Right lung (tissue), 10 donors: ENCODE measurements at places on chromosomes 12 and 14. TPM values are rescaled to one million over a fixed set of nuclear protein-coding genes. Genes with fewer than 3 reads are reported as not detected.

CMKLR1 gene
- polyA plus RNA-seq = 13.5 TPM

REC8 gene
- 42.0 TPM for polyA plus RNA-seq

PRKAB1 gene
- 67.8 TPM for polyA plus RNA-seq

FRS2 gene
- 44.6 TPM for polyA plus RNA-seq

NGB gene
- polyA plus RNA-seq = not detected

RIMBP2 gene
- polyA plus RNA-seq = 15.5 TPM

TRIM9 gene
- polyA plus RNA-seq = 0.73 TPM

TAS2R42 gene
- polyA plus RNA-seq = not detected

ASIC1 gene
- 7.2 TPM for polyA plus RNA-seq

DNA sequence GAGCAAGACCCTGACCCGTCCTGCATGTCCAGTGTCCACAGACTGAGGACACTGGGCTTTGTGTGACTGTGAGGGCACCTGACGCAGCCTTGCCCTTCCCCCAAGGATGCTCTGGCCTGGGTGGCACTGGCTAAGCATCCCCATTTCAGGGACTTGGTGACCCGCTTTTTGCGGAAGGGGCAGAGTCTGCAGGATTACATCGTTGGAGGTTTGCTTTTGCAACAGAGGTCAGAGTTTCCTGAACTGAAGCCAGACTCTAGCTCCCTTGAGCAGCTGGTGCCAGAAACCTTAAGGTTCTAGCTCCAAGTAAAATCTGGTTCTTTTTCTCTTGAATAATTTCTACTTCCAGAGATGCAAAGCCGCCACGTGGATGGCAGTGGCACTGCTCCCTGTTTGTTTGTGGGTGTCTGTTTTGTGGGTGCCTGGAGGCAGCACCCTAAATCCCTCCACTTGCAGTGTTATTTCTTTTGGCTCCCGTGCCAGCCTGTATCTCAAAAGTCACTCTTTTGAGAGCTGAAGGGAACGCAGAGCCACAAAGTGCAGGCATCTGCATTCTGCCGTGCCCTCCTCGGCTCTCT lies 184.7 kb downstream of the TSPAN9 start:
- DNase-seq = peak; percentile 44

DNA sequence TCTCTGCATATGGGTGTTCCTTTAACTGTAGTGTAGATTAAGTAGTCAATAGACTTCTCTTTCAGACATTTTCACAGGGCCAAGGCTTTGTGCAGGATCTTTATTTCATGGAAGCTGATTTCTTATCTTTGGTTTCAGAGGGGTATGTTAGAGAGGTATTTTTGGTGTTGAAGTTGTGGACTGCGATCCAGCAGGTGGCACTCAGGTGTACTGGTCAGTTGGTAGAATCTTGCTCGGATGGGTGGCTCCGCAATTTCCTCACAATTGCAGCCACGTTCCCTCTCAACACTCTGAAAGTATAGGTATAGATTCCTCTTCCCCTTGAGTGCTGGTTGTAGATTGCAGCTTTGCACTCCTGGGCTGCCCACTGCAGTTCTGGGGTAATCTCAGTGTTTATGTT lies 44.3 kb downstream of the OSBPL8 start:
- no peak for DNase-seq

DNA sequence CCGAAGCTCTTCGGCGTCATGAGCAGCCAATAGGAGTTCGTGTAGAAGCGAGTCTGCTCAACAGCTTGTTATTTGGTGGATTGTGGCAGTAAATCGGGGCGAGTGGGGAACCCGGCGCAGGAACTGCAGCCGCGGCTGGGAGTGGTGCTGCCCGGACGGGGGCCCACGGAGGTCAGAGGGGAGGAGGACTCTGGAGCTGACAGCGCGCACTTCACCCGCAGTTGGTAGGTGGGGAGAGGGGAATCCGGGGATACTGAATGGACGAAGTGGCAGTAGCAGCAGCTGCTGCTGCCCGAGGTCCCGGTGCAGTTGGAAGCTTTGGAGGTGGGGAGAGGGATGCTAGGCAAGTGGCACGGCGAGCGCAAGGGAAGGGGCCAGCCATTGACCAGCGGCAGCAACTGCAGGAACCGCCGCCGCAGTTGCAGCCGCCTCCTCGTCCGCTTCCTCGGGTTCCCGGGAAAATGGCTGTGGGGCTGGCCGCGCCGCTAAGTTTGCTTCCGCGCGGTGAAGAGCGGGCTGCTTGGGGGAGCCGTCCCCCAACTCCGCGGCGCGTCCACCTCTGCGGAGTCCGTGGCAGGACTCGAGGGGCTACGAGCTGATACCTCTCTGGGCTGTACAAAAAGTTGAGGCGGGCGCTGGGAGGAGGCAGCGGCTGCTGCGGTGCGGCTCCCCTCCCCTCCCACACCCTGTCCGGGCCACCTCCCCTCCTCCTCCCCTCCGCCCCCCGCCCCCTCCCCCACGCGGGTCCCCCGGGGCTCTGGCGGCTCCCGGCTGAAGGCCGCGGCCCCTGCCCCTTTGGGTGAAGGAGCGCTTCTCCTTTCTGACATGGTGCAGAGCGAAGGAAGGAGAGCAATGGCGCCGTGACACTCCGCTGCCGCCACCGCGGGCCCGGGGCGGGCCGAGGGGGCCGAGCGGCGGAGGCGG lies at the start of gene ARID4A:
Gene ARID4A (plus strand): TSS at position 79 of the 924 bp plus-strand sequence. CDS start 1,300 bp downstream, outside the sequence.
- peak; percentile 59 for DNase-seq

DNA sequence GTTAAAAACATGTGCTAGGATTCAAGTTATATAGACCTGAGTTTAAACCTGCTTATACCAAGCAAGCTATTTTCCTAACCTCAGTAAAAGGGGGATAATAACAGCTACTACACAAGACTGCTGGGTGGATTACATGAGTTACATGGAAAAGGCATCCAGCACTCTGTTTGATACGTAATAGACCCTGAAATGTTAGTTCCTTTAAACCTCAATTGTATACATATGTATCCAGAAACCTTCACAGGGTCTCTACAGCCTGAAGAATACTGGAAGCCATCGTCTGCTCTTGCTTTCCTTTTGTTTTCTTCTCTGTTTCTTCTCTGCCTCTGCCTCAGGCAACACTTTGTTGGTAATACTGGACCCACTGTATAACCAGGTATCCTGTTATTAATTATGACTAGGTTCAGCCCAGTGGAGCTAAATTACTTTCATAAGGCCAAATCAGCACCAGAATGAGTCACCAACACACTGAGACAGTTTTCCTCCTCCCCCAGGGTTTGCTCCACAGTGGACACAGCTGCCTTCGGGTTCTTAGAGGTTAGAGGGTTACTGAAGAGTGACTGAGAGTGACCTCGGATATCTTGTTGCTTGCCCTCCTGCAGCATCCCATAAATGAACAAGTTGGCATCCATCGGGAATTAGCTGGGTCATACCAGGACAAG lies 127.1 kb downstream of the CAPZA3 start:
- DNase-seq = no peak

DNA sequence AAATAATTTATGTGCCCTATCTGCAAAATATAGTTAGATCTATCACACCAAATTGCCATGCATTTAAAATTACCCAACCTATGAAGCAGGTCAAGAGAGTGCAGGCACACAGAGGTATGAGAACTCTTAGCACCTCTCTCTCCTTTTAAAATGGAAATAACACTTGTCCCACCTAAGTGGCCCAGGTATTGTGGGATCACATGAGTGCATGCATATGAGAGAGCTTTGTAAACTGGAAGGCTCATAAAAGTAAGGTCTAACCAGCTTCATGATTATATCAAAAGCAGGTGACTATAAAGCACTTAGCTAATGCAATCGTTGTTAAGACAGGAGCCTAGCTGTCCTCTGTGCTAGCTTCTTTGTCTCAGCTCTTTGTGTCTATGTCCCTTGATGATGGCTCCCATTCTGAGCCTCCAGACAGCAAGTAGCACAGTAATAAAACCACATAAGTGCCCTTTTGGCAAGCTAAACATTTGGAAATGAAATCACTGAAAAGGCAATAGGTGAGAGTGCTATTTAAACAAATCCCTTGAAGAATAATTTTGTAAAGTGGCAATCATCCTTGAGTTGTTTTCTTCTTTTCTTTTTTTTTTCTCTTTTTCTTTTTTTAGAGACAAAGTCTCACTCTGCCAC lies 219.0 kb downstream of the NTF3 start:
- DNase-seq = no peak

- DNase-seq = no peak
These were observed 49.2 kb upstream of the EIF5 start for GRCh38 chr14:103284574-103285467.

GRCh38 chr12:115424003-115424402 lies 740.0 kb upstream of the TBX3 start:
- no peak for DNase-seq

DNA sequence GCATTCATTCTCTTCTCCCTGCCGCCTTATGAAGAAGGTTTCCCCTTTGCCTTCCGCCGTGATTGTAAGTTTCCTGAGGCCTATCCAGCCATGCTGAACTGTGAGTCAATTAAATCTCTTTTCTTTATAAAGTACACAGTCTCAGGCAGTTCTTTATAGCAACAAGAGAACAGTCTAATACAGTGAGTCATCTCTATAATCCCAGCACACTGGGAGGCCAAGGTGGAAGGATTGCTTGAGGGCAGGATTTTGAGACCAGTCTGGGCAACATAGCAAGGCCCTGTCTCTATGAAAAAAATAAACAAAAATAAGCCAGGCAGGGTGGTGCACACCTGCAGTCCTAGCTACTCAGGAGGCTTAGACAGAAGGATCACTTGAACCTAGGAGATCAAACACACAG lies 259.9 kb downstream of the CEP128 start:
- DNase-seq = no peak

- DNase-seq = peak; percentile 51
These were observed 159.4 kb downstream of the SPTSSA start for GRCh38 chr14:34302654-34303053.

- DNase-seq = no peak
These were observed 100.6 kb upstream of the CCND2 start for GRCh38 chr12:4172999-4173398.

DNA sequence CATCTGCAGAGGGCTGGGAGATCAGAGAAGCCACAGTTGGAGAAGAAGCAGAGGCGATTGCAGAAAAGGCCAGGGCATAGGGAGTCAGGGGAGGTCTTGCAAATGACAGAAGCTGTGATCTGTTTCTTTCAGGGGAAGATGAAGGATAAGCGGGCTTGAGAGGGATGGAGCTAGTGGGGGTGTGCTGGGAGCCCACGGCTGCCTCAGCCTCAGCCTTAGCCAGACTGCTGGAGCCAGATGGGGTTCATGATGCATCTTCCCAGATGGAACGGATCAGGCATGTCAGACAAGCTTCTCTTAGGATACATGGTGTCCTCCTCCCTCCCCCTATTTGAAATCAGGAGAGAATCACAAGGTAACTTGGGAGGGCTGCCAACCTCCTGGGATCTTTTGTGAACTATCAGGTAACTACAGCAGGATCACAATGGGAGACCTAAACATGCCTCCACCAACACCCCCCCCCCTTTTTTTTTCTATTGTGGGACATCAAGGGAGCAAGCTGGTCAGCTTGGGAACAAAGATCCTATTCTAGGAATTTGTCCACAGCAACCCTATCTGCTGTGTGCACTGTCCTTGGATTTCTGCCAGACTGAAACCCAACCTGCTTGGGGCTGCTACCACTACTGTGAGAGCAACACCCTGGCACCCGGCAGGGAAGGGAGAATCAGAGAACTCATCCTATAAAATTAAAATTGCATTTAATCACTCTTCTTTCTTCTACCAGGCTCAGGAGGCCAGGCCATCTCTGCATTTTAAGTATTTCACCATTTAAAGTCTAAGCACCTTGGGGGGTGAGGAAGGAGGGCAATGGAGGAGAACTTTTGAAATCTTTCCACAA lies 10.7 kb upstream of the ATP2A2 start:
- no peak for DNase-seq

DNA sequence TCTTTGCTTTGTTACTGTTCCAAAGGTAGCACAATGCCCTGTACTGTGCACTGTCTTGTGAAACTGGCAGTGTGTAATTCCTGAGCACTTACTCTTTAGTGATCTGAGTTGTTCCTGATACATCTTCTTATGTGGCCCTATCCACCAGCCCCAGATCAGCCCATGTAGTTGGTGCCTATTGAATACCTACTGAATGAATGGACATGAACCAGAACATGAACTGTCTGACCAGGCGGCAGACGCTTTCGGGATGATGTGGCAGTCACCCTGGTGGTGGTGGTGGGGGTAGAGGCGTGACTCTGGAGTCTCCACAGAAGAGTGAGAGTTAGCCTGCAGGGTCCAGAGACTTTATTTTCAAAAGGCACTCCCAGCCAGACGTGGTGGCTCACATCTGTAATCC lies 46.6 kb upstream of the PAPOLA start:
- DNase-seq = no peak

DNA sequence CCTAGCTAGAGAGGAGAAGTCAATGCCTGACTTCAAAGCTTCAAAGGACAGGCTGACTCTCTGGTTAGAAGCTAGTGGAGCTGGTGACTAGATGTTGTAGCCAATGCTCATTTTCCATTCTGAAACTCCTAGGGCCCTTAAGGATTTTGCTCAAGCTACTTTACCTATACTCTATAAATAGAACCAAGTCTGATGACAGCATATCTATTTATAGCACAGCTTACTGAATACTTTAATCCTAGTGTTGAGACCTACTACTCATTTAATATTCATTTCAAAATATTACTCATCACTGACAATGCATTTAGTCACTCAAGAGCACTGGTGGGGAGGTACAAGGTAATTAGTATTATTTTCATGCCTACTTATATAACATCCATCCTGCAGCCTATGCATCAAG lies 137.2 kb upstream of the PELI2 start:
- no peak for DNase-seq

- no peak for DNase-seq
These were observed 23.3 kb downstream of the NPC2 start for GRCh38 chr14:74469548-74470518.

GRCh38 chr14:30872602-30873001 lies 1.8 kb upstream of the COCH start:
- DNase-seq = no peak

- no peak for DNase-seq
These were observed 52.7 kb downstream of the SPPL3 start for GRCh38 chr12:120851444-120851843.

DNA sequence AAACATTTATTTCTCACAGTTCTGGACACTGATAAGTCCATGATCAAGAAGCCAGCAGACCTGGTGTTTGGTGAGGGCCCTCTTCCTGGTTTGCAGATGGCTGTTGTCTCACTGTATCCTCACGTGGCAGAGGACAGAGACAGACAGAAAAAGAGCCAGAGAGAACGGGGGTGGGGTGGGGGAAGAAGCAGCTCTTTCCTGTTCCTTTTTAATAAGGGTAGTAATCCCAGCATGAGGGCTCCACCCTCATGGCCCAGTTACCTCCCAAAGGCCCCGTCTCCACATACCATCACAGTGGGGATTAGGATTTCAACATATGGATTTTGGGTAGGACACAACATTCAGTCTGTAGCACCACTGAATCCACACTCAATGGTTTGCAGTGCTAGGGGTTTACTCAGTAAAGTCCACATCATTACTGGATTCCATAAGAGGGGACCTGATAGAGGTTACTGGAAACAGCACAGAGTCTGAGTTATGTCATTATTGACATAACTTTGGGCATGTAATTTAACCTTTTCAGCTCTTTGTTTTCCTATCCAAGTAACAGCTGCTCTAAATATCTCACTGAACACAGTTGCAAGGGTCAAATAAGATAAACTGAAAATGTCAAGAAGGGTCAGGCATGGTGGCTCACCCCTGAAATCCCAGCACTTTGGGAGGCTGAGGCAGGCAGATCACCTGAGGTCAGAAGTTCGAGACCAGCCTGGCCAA lies 53.2 kb downstream of the RPAP3 start:
- no peak for DNase-seq

- DNase-seq = no peak
These were observed 41.7 kb upstream of the ANO4 start for GRCh38 chr12:100752841-100753240.
